ENCODE measurements at places on chromosomes 13 and 19.

- no peak for DNase-seq
Observed at GRCh38 chr13:76717092-76717491, 169.1 kb downstream of the KCTD12 start.

DNA sequence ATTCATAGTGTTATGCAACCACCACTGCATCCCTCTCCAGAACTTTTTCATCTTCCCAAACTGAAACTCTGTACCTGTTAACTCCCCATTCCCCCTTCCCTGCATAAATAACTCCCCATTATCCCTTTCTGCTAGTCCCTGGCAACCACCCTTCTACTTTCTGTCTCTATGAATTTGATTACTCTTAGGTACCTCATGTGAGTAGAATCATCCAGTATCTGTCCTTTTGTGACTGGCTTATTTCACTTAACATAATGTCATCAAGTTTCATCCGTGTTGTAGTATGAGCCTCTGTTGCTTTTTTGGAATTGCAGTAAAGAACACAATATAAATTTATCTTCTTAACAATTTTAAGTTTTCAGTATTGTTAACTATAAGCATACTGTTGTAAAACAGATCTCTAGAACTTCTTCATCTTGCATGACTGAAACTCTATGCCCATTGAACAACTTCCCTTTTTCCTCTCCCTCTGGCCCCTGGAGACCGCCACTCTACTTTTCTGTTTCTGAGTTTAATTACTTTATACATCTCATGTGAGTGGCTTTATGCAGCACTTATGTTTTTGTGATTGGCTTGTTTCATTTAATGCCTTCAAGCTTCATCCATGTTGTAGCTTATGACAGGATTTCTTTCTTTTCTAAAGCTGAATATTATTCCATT is 87.3 kb upstream of the ABCC4 start:
- no peak for DNase-seq

GRCh38 chr13:45833242-45833641 is 18.3 kb downstream of the SIAH3 start:
- DNase-seq = no peak

DNA sequence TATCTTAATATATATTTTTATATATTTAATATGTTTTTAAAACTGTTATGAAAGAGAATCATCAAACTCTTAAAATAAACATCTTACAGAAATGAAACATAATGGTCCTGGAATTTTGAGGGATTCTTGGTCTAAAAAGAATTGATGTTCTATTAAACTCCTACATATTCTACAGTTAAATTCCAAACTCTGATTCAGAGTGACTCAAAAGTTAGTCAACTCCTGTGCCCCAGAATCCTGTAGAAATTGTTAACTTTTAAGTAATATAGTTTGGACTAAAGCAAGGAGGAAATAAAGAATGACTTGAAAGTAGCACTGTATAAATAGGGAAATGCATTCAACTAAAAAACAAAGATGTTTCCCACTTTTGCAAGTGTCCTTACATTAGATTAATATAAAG is 47.7 kb downstream of the FNDC3A start:
- no peak for DNase-seq

DNA sequence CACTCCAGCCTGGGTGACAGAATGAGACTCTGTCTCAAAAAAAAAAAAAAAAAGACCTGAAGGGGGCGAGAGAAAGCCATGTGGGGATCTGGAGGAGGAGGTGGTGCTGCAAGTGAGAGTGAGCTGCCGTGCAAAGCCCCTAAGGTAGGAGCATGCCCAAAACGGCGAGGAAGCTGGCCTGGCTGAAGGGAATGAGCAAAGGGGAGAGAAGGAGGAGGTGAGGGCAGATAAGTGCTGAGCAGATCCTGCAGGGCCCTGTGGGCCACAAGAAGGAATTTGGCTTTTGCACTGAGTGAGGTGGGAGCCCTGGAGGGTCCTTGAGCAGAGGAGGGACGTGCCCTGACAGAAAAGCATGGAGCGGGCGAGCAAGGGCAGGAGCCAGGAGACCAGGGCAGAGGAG is 19.4 kb upstream of the ADGRE5 start:
- no peak for DNase-seq

DNA sequence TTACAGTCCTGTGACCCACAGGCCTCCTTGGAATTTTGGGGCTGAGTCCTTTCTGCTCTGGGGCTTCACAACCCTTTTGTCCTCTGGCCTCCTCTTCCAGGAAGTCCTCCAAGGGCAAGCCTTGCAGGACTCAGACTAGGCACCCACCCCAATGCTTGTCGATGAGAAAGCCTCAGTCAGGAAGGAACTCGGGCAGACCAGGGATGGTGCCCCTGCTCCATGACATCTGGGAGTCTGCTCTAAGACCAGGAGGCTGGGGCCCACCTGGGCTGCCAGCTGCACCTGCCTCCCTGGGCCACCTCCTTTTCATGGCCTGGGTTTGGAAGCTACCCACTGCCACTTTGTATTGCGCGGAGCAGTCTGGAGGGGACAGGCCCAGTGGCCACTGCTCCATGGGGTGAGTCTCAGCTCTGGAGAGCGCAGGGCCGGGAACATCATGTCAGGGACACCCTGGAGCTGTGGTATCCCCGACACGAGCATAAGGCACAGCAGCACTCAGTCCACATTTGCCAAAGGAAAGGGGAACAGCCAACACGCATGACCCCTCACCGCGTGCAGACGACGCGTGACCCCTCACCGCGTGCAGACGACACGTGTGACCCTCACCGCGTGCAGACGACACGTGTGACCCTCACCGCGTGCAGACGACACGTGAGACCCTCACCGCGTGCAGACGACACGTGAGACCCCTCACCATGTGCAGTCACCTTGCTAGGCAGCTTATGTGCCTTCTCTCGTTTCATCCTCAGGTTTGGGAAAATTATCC is 10.8 kb downstream of the C2CD4C start:
- no peak for DNase-seq

DNA sequence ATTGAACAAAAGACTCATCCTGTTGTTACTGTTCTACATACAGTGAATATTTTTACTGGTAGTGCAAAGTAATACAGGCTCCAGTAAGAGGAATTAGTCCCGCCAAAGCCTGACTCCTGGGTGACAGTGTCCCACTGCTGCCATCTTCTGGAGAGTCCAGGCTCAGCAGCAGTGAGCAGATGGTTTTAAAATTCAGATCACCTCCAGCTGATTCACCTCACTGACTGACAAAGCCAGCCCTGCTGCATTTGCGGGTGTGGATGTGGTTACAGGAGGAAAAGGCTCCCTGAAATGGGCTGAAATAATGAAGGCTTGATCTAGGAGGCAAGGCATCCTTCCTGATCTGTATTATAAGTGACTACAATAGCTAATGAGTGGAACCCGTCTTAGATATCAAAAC is 18.3 kb downstream of the PABPC3 start:
- DNase-seq = peak; percentile 17

GRCh38 chr13:38093425-38093824 is 223.9 kb upstream of the TRPC4 start:
- no peak for DNase-seq

- no peak for DNase-seq
Observed at GRCh38 chr13:113460599-113460998, 7.3 kb upstream of the ADPRHL1 start.

GRCh38 chr19:56133858-56134653 is 7.0 kb upstream of the ZNF444 start:
- no peak for DNase-seq

DNA sequence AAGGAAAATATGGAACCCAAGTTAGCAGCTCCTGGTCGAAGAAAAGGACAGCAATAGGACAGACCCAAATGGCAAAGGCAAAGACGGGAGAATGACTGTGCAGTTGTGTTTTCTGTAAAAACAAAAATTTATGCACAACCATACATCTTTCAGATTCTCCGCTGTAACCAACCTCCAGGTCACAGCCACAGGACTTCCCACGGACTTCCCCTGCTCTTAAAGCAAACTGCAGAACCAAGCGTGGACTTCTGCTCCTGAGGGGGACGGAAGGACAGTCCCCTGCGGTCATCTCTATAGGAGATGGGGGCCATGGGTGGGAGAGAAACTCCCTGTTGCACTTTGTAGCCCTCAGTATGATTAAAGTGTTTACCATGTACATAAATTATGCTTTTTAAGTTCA is 2.5 kb downstream of the GRTP1 start:
- no peak for DNase-seq

DNA sequence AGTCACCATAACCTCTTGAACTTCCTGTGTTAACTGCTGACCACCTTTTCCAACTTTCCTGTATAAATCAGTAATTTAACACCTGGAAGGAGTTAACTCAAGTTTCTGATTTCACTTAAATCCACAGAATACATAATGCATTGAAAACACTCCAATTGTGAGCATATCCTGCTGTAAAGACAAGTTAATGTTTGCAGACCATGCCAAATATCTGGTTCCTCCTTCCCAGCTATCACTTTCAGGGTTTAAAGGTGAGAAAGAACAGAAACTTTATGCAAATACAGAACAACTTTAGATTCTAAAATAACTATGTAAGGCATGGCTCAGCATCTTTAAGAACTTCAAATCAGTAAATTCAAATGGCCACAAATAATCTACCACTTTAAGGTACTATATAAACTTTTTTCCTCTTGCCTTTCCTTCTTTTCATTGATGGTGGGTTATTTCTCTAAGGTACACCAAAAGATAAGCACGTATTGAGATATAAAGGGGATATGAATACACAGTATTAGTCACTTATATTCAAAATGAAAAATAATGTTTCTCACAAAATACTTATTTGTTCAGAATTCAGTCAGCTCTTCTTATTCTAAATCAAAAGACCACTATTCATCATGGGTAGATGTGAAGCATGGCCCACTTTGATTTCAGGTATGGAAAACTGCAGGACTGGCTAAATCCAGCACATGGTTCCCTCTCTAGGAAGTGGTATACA is 6.6 kb upstream of the TPTE2 start:
- DNase-seq = no peak

DNA sequence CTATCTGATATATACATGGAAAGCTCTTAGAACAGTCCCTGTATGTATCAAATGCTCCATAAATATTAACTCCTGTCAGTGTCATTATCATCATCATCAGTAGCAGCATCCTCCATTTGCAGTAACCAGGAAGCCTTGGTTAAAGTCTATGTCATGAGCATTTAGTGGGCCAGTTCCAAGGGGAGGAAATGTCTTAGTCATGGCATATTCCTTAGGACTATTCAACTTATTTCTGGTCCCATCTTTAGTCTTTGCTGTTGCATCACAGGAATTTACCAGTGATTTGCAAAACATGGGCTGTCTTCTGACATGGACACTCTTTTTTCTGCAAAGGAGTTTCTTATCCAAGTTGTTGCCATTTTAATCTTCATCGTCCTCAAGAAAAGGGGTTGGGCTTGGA is 98.4 kb downstream of the WDFY2 start:
- no peak for DNase-seq

DNA sequence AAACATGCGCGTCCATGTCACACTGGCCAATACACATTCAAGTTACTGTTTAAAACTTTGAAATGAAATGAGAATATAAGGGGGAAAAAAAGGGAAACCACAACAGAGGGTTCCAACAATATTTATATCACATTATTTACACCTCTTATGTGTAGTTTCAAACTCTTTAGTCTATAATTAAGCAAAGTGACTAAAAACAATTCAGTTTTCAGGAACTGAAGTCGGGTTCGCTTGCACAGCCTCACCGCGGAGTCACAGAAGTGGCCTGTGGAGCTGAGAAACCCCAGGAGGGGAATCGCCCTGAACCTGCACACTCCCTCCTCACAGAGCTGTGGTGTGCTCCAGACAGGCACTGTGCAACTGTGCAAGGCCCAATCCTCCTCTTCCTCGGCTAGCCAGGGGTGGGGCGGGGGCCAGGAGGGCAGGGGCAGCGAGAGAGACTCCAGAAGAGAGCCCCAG is 75.9 kb downstream of the STK24 start:
- no peak for DNase-seq

DNA sequence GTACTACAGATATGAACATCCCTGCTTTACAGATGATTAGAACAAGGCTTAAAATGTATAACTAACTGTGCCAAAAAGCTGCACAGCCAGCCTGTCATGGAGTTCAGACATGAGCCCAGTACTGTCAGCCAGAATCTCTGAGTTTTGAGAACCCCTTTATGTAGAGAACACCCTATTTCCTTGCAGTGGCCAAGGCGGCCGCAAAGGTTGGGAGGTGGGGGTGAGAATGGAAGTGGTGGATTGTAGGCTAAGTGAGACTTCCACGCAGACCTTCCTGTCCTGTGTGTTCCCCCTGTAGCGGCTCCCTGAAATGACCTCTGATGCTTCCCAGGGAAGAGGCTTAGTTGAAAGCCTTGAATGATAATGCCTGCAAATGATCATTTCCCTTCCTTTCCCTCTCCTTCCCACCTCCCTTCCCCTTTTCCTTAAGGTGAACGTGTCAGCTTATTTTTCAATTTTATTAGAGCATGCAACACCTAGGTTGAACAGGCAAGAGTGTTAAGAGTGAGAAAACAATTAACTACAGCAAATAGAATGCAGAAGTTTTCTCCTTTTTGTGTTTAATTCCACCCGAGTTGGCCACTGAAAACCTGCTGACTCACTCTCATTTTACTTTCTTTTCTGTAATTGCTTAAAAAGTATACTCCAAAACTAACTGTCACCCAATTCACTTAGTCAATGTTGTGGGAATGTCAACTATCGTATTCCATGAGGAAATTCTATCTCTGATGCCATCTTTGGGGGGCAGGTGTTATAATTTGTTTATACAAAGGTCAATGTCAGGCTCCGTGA is 167.0 kb upstream of the EDNRB start:
- no peak for DNase-seq

GRCh38 chr13:66528944-66529576 is 701.1 kb downstream of the PCDH9 start:
- DNase-seq = no peak

- no peak for DNase-seq
Observed at GRCh38 chr13:43347877-43348276, 324.5 kb downstream of the DNAJC15 start.

DNA sequence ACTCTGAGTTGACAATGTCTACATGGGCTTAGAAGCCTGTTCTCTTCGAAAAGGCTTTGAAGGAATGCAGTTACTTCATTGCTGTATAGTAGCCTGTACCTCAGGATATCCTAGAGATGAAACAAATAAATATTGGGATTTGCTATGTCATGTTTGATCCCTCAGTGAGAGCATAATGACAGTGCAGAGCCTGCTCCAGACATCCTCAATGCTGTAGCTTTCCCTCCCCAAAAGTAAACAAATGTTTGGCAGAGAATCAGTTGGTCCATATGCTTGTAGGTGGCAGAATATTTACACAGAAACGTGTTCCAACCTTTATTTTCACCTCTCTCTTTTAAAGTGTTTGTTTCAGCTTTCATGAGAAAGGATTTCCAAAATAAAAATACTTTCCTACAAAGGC is 515.3 kb upstream of the SGCG start:
- DNase-seq = no peak

DNA sequence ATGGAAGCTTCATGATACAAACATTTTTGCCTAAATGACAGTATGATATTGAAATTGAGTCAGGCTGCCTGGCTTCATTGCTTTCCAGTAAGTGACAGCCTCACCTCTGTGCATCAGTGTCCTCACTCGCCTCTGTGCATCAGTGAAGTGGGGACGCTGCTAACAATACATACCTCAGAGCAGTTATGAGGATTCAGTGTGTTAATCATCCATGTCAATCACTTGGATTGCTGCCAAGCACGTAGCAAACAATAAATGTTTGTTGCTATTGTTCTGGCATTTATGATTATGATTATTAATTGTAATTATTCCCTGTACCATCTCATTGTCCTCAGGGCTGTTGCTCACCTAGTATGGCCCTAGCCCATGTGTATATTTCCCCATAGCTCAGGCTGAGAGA is 8.8 kb downstream of the PPP2R1A start:
- no peak for DNase-seq

- no peak for DNase-seq
Observed at GRCh38 chr19:1421958-1422305, 14.5 kb downstream of the DAZAP1 start.

Data from stimulated activated CD8-positive, alpha-beta memory T cell treated with anti-CD3 and anti-CD28 coated beads, Interleukin-4, amount 100 ng/mL, for 1 hour (primary cell).